ENCODE measurements at places on chromosomes 3 and 15.
A peak's percentile ranks its signal among the peaks of the same experiment; 100 is the strongest.

GRCh38 chr3:80018375-80018774 is 250.6 kb upstream of the ROBO1 start:
- DNase-seq, result no peak

GRCh38 chr3:126549861-126550487 is 8.8 kb downstream of the C3orf22 start:
- DNase-seq, result no peak

DNA sequence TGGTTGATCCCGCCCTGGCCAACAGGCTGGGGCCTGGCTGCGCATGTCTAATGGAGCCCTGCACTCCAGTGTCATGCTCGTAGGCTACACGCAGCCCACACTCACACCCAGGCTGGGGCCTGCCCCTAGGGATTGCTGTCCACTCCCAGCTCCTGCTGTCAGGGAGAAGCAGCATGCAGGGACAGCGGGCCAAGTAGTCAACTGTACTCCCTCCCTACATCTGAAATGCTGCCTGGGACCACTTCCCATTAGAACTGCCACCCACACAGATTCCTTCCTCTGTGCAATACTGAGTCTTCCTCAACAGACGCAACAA is 16.1 kb downstream of the ALS2CL start:
- peak; percentile 28 for DNase-seq

DNA sequence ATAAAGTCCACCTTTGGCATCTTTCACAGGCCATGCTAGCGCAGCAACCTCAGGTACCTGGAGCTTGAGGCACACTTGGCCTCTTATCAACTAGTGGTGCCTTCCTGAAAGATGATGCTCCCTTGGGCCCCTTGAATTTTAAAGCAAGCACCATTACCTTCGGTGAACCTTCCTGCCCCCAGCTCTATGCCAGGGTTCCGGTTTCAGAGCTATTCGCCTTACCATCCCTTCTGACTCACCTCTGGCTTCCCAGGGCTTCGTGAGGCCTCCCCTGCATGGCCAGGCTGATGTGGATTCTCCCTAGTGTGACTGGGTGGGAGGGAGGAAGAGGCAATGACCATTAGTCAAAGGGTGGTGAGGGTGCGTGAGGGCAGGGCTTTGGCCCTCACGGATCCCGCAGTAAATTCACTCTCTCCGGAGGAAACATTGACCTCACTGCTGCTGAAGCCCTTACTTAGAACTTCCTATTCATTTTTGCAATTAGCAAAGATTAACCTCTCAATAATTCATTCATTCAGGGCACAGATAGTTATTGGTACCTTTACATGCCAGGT is 16.3 kb downstream of the BHLHE40 start:
- peak; percentile 65 for DNase-seq

DNA sequence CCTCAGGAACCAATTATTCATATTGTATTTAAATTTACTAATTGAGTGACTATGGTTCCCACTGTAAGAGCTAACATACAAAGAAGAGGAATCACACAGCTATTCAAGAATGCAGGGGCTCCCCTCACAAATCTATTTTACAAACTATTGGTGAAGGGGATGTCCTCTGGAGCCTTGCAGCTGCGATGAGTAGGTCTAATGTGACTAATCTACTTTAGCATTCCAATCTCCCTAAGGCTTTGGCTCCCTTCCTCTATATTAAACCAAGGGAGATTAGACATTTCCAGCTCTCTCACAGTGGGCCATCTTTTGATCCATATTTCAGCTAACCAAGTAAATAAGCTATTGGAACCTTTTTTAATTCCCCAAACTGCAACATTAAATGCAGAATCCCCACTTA is 514.2 kb upstream of the BCHE start:
- DNase-seq, result no peak

GRCh38 chr3:152039887-152040286 is 166.4 kb downstream of the SUCNR1 start:
- DNase-seq, result no peak

DNA sequence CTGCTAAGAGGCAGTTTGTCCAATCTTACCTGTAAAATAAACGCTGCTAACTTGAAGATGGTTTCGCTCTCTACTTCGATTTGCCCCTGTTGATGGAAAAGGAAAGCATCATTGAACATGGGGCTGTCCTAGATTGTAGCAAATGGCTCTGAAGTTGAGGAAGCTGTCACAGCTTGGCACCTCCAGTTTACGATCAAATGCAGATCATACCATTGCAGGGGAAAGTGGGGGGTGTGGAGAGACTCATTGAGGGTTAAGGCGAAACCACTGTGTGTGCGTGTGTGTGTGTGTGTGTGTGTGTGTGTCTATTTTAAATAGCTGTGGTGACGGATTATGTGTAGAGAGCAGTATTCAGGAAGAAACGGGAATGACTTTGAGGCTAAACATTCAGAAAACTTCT is 127.6 kb upstream of the LMOD3 start:
- no peak for DNase-seq

DNA sequence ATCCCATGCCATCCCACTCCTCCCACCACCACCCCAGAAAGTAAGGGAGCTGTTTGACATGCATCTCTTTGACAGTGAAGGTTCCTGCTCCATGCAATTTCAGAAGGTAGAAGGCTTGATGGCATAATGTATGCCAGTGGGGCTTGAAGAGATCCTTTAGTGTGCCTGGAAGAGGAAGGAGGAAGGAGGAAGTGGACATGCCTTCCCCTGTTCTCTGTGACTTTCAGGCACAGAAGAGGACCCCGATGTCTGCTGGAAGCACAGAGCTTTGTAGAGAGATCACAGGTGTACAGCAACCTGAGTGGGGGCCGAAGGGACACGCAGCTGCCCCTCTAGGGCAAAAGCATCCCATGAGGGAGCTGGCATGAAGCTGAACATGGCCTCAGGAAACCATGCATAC is 171.6 kb downstream of the CD47 start:
- DNase-seq, result no peak

GRCh38 chr15:66505430-66505811 is 295 bp downstream of the ZWILCH start:
- peak; percentile 39 for DNase-seq

- DNase-seq, result no peak
Measured at GRCh38 chr15:40424483-40425115, 16.2 kb upstream of the BAHD1 start.

DNA sequence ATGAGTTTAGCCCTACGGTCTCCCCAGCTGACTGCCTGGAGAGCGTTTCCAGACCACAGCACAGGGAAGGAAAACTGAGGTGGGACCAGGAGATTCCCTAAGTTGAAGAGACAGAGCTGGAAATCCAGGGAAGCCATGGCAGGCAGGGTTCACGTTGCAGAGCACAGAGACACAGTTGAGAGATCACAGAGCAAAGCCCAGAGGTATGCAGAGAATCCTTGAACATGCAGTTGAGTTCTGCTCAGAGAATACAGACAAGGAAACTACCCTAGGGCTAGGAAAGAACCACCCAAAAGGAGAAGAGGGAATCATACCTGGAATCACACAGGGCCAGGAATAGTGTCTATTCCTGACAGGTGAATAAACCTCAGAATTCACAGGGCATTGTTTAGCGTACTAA is 14.3 kb downstream of the SLC28A1 start:
- no peak for DNase-seq

- DNase-seq, result no peak
Measured at GRCh38 chr15:83656943-83657528, 3.1 kb downstream of the ADAMTSL3 start.

DNA sequence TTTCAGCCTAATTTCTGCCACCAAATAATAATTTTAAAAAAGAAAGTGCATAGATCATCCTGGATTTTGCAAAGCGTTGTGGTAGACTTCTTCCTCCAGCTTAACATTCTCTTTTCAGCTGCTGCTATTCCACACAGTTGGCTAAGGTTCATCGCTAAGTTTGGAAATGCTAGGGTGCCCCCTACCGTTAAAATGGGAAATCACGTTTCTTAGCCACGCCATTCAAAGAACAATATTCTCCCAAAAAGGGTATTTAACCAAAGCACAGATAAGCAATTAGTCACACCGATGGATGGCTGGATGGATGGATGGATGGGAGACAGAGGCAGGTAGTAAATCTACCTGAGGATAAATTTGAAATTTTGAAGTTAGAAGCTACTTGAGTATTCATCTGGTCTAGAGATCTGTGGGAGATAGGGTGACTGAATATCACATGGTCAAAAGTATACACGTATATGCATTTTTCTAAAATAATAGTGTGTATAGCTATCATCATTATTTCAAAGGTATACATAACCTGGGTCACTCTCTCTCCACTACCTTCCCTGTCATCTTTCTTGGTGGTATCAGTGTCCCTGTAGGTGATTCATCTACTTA is 67.2 kb downstream of the EFHB start:
- peak; percentile 78 for DNase-seq

DNA sequence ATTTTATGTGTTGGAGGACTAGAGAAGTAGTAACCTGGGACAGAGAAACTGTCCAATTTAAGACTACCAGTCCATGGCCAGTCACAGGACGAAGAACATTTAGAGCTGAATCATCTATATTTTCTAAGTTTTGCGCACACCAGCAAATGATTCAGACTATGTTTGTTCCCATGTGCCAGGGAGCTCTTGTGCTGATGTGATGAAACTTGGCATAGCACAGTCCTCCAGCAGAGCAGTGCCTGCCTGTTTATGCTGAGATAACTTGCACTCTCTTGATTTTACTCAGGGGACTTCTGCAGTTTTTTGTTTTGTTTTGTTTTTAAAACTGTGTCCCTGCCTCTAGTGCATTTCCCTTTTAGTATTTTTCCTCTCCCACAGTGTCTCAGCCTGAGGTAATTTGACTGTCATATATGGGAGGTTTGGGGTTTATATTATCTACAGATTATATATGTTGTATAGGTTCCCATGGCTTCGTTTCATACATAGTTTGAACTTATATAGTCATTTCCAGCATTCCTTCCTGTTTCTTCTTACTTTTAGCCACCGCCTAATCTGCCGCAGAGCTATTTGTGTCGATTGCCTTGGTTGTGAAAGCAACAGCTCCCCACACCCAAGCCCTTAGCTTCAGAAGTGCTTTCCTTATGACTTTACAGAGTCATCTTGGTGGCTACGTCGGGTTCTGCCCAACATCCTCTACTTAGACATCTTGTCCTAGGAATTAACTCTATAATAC is 45.5 kb downstream of the PPM1L start:
- DNase-seq, result peak; percentile 37

GRCh38 chr3:120111898-120112297 is 17.7 kb upstream of the GSK3B start:
- no peak for DNase-seq

GRCh38 chr15:90020021-90020735 is 19.1 kb downstream of the ZNF710 start:
- DNase-seq, result no peak

- no peak for DNase-seq
Measured at GRCh38 chr3:39191773-39192172, 622 bp downstream of the XIRP1 start.

DNA sequence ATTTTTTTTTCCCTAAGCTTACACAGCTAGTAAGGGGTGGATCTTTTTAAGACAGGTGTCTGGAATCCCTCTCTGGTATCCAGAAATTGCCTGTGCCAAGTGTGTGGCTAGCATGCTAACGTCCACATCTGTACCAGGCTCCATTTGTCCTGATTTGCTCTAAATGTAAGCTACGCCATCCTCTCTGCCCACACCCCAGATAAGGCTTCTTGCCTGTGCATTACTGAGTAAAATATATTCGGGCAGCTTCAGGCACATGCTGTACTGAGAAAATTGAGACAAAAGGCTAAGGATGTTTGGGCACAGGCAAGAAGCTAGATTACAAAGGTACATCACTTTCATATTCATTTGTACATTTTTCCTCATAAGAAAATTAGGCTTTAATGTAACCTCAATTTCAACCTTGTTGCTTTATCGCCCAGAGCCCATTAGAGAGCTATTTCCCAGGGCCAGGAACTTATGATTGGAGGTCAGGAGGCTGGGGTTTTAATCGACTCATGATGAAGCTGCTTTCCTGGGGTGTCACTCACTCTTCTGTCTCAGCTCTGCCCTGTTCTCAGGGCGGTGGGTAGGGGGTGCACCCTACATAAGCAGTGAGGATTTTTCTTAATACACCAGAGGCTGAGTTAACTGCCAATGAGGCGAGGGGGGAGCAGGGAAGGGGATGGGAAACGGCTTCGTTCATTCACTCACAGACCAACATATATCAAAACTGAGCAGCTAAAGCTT is 106.3 kb downstream of the RORA start:
- DNase-seq, result no peak

DNA sequence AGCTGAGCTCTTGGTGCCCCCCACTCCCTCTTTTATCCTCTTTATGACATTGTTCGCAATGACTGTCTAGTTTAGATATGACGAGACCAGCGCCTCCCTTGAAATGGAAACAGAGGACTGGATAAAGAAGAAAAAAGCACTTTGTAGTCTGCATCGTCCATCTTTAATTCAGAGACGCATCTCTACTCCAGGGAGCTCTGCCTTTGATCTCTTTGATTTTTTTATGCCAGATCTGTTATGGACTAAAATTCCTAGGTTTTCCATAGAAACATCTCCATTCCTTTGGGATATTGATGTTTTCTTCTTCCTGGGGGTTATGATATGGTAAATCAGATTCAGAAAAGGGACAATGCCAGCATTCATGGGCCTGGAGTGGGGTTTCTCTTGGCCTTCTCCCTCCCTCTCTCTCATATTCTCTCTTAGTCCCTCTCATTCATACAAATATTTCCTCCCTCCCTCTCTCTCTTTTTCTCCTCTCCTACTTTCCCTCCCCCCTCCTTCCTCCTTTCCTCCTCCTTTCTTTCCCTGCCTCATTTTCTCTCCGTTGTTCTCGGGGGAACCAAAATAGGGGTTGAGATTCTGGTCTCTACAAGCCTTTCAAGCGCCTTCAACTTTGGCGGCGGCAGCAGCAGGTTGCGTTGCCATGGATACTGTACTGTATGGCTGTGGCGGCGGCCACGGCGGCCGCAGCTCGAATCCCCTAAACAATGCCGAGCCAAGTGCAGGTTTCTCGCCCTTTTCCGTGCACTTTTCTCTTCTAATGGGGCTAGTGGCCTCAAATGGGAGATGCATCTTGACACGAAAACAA is 45.5 kb downstream of the ZIC4 start:
- no peak for DNase-seq

DNA sequence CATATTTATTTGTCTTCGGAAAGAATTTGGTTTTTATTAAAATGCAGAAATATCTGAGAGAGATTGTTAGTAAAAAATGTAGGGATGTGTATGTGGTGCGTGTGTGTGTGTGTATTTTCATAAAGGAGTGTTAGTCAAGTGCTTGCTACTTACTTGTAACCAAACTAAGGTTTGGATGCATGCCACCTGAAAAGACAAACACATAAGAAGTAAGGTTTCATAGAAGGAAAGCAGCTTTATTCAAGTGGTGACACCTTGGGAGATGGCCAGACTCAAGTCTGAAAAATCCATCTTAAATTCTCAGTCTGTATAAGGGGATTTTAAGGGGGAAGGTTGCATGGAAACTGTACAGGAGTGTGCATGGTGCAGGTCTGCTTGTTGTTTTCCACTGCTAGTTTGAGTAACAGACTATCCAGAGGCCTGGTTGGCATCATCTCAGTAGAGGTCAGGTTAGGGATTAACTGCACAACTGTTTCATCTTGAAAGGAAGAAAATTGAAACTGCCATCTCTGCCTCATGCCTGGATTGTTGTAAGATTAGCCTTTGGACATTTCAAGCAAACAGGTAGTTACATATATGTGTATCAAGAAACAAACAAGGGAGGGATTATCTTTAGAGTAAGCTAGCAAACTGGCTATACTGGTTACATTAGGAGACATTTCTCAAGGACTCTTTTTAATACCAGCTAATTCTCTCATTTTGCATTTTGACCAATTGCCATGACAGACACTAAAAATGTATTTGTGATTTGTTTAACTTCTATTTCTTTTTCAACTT is 196.7 kb downstream of the EPHA6 start:
- no peak for DNase-seq

- no peak for DNase-seq
Measured at GRCh38 chr15:94097552-94097951, 133.8 kb upstream of the MCTP2 start.

GRCh38 chr3:174035328-174035886 is 637.9 kb downstream of the NLGN1 start:
- DNase-seq, result peak; percentile 5

Data from fibroblast of pulmonary artery (primary cell).